ENCODE measurements at places on chromosomes 11 and 22.

GRCh38 chr11:77446911-77447629, 26.8 kb downstream of the PAK1 start:
- DNase-seq = no peak

DNA sequence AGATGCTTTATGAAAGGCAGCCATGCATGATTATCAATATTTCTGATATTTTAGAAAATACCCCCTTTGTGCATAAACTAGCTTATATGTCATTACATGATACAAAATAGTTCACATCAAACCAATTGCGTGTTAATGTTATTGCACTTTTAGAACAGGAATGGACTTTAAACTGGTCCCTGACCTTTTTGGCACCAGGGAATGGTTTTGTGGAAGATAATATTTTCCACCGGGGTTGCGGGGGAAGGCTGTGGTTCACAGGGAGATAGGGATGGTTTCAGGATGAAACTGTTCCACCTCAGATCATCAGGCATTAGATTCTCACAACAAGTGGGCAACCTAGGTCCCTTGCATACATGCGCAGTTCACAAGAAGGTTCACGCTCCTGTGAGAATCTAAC, 16.5 kb upstream of the LGR4 start:
- no peak for DNase-seq

DNA sequence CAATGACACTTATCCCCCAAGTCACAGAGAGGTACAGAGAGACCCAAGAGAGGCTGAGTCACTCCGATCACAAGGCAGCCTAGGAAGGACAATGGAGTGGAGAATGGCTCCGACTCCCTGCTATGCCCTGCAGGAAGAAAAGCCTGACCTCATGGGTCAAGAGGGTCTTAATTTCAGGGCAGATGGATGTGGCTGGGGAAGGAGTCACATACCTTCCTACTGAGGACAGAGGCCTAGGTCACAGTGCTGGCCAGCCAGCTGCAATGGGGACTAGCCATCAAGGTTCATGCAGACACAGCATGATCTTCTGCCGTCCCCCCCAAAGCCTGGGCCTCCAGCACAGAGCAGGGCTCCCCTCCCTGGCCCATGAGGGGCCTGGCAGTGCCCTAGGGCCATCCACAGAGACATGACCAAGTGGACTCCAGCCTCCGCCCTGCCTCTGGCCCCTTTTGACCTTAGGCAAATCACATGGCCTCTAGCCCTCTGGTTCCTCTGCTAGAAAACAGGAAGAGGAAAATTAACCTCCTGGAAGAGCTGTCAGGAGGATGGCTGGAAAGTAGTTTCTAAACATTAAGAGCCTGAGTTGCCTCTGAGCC, 1.8 kb downstream of the ARRB1 start:
- no peak for DNase-seq

DNA sequence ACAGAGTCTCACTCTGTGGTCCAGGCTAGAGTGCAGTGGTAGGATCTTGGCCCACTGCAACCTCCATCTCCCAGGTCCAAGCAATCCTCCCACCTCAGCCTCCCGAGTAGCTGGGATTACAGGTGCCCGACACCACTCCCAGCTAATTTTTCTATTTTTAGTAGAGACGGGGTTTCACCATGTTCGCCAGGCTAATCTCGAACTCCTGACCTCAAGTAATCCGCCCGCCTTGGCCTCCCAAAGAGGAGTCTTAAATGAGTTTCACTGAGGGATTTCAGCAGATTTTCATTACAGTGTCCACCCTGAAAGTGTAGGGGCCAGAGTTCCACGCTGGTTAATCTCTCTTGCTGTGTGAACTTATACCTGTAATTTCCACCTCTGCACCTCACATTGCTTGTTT, 412 bp upstream of the RPS3 start:
- no peak for DNase-seq
